ENCODE measurements at places on chromosomes 13 and 19. TPM values are rescaled to one million over a fixed set of nuclear protein-coding genes. Genes with fewer than 3 reads are reported as not detected.

The CCDC70 gene
- total RNA-seq: not detected

GRCh38 chr19:50992666-50993035 is 8.8 kb downstream of the KLK8 start:
- H3K27me3 ChIP-seq: peaks cover 50% of the 10 kb centered on the region
- no peak for DNase-seq
- no peak overlapping the region for H3K27ac ChIP-seq
- 0 out of 2 replicates have a peak, but pooled peaks cover 3% of the 10 kb centered on the region for H3K36me3 ChIP-seq
- no peak overlapping the region for H3K4me3 ChIP-seq

- no peak overlapping the region for H3K27ac ChIP-seq
- no peak overlapping the region for H3K4me3 ChIP-seq
- no peaks in the 10 kb centered on the region for H3K27me3 ChIP-seq
- peaks cover 26% of the 10 kb centered on the region for H3K36me3 ChIP-seq
- no peak for DNase-seq
Measured at GRCh38 chr13:95924389-95924994, 128.7 kb downstream of the UGGT2 start.

DNA sequence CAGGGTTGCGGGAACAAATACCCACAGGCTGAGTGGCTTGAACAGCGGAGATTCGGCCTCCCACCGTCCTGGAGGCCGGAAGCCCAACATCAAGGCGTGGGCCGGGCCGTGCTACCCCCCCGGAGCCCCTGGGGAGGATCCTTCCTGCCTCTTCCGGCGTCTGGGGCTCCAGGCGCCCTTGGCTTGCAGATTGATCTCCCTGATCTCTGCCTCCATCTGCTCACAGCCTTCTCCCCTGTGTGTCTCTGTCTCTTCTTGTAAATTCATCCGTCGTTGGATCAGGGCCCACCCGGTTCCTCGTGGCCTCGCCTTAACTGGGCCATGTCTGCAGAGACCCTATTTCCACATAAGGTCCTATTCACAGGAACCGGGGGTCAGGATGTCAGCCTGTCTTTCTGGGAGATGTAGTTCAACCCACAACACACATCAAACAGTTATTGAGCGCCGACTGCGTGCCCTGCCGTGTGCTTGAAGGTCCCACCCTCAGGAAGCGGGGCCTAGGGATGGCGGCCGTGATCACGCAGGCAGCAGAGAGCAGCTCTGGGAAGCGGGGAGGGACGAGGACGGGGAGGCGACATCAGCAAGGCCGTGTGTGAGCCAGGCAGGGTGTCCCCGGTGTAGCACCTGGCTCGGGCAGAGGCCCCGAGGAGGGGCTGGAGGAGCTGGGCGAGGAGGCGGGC is 21.3 kb downstream of the HCN2 start:
- H3K4me3 ChIP-seq: no peak overlapping the region
- DNase-seq: no peak
- peaks cover 15% of the 10 kb centered on the region for H3K36me3 ChIP-seq
- peak overlapping the region; percentile 85 for H3K27ac ChIP-seq
- no peaks in the 10 kb centered on the region for H3K27me3 ChIP-seq
